Osteoblast (primary cell): ENCODE measurements at places on chromosomes 1 and 21. TPM values are rescaled to one million over a fixed set of nuclear protein-coding genes. Genes with fewer than 3 reads are reported as not detected.

The OR10Z1 gene
- not detected in 2 replicates for total RNA-seq

The OR6K2 gene
- not detected in 2 replicates for total RNA-seq

DNA sequence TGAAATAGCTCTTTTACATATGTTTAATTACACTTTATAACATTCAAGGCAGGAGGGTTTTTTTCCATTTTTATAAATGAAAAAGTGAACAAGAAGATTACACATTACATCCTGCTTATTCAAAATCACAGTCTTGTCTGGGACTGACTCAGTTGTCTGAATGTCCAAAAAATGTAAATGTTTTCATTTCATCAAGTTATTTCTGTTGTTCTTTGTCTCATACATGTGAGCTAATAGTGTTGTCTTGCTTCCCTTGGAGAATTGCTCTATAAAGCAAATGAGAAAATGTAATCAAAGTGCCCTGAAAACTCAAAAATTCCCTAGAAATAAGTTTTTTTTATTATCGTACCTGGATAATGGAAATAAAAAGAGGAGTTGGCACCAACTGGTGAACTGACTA is 242.9 kb downstream of the GRIK1 start:
- DNase-seq = no peak

DNA sequence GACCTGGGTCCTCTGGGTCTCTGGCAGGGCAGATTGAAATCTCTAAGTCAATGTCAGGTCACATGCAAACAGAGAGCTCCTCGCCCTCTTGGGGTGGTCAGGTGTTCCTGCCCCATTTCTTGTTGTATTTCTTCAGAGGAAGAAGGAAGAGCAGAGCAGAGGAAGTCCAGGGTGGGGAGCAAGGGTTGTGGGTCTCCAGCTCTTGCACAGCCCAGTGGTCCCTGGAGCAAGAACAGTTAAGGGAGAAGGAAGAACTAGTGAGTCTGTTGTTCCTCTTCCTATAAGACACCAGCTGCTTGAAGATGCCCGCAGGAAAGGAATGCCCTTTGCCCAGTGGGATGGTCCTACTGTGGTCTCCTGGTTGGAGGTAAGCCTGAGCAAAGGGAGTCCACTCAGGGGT is 26.3 kb downstream of the MYOG start:
- no peak for DNase-seq

- DNase-seq = peak; percentile 62
These were observed 391 bp upstream of the CENPS start for GRCh38 chr1:10429868-10430215.

GRCh38 chr1:82921759-82922158 is 1077.2 kb downstream of the TTLL7 start:
- DNase-seq = no peak
